ENCODE measurements at places on chromosomes 12 and 14.

GRCh38 chr12:131606218-131606901, 104.5 kb upstream of the SFSWAP start:
- no peak for DNase-seq

GRCh38 chr12:122981036-122981471, 573 bp downstream of the ARL6IP4 start:
- DNase-seq, result peak; percentile 44

GRCh38 chr14:96055753-96056508, 16.8 kb downstream of the C14orf132 start:
- no peak for DNase-seq

- no peak for DNase-seq
Observed at GRCh38 chr14:77025744-77026165, 2.8 kb downstream of the IRF2BPL start.

DNA sequence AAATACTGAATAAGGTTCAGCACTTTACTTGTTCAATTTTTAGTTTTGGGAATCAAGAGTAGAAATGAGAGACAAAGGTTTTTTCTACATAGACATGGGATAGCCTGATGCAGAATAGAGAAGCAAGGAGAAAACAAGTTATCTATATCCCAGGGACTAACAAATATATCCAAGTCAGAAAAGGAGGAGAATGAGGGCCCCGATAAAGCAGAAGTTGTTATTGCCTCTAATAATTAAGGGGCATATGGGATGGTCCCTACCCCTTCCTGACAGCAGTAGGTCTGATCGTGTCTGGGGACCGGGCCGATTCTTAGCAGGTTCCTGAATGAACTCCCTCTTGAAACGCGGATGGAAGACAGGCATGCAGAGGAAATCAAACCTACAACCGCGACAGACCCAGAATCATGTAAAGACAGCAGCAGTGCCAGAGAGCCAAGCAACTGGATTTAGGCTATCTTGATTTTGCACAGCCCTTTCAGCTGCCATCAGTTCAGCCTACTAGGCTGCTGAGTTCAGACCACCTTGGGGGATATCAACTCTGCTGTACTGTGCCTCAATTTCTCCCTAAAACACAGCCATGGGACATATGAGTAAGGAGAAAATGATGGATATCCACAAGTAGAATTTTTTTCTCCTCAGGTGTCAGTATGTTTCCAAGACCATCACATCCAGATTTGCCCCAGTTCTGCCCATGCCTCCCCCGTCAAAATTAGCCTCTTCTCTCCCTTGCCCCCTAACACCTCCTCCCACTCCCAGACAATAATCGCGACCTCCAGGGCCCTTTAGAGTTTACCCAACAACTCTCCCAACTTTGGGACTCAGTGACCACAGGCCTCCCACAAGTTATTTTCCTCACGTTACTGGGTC, 706 bp downstream of the PRMT5 start:
- peak; percentile 10 for DNase-seq

Data from iris pigment epithelial cell (primary cell).